ENCODE measurements at places on chromosomes 12 and 14.
A peak's percentile ranks its signal among the peaks of the same experiment; 100 is the strongest.

GRCh38 chr14:60566101-60566500, 57.2 kb downstream of the SIX6 start:
- no peak for DNase-seq

DNA sequence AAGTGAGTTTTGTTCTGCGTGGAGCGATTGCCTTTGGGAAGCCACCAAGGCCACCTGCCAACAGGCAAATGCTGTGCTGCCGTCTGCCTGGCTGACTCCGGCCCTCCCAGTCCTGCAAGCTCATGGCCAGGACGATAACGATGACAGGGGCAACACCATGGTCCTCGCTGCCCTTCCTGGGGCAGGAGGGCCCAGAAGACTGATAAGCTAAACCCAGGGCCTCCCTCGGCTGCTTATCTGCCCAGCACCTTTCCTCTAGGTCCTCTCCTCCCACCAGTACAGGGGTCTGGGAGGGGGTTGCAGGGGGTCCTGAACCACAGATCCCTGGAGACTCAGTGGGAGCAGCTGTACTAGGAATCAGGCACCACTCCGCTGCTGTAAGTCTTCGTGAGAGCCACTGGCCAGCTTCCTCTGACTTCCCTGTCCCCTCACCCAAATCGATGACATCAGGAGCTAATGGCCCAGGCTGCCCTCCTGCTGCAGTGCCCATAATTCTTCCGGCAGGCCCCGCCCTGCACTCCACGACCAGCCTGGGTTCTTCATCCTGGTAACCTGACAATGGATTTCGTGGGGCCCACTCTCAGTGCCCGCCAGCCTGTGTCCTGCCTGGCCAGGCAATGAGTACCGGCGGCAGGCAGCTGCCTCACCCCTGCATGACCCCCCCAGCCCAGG, 5.1 kb downstream of the ANKRD9 start:
- DNase-seq = no peak

GRCh38 chr12:3538466-3539030, 47.5 kb downstream of the PRMT8 start:
- DNase-seq = no peak

DNA sequence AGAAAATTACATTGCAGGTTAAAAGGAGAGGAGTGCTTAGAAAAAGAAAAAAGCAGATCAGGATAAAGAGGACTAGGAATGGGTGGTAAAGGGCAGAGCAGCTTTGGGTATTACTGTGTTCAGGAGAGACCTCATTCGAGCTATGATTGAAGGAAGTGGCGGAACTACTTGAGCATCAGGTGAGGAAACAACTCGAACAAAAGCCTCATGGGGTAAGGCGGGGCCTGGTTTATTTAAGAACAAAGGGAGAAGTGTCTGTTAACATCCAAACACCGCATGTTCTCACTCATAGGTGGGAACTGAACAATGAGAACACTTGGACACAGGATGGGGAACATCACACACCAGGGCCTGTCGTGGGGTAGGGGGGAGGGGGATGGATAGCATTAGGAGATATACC, 444.6 kb upstream of the CCDC196 start:
- DNase-seq = no peak

- DNase-seq = no peak
Measured at GRCh38 chr14:86243158-86243557, 713.2 kb downstream of the FLRT2 start.

DNA sequence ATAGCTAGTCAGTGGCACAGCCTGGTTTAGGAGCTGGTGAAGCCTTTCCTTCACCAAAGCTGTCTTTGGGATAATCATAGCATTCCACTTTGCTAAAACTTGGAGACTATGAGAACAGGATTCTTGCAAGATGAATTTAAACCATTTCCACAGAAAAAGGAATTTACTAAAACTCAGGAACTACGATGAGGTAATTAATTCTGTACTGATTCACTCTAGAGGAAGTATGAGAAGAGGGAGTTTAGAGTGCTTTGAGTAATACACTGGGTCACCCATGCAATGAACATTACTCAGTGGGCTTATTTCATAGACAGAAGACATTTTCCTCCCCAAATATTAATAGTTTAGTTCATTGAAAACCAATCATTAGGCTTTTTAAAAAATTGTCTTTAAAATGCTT, 73.0 kb downstream of the RMST start:
- peak; percentile 12 for DNase-seq

GRCh38 chr14:65487783-65488494, 75.4 kb downstream of the FUT8 start:
- DNase-seq = no peak

GRCh38 chr12:109841356-109841755, 8.2 kb upstream of the TRPV4 start:
- DNase-seq = no peak

DNA sequence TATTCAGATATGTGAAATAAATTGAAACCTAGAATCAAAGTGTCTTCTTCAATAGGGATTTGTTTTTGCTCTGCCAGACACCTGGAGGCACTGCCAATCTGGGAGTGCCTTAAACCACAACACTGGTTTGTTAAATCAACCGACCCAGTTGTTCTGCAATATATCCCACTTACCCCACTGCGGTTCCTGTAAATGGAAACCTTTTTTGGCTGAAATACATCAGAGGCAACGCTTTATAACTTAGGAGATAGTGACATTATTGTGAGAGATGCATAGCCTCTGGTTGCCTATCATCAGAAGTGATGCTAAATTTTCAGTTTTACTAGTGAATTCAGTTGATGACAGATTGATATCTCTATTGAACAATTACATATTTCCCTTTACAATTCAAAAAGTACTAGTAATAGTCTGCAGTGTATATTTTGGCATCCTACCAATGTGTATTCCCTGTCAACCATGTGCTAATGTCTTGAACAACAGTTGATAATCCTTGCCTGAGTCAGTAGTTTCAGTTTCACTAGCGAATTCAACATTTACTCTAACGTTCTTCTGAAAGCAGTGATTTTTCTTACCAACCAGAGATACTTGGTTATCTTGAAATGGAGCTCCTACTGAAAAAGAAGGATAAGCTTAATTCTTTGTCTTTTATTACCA, 30.5 kb downstream of the PPP2R5C start:
- peak; percentile 20 for DNase-seq

DNA sequence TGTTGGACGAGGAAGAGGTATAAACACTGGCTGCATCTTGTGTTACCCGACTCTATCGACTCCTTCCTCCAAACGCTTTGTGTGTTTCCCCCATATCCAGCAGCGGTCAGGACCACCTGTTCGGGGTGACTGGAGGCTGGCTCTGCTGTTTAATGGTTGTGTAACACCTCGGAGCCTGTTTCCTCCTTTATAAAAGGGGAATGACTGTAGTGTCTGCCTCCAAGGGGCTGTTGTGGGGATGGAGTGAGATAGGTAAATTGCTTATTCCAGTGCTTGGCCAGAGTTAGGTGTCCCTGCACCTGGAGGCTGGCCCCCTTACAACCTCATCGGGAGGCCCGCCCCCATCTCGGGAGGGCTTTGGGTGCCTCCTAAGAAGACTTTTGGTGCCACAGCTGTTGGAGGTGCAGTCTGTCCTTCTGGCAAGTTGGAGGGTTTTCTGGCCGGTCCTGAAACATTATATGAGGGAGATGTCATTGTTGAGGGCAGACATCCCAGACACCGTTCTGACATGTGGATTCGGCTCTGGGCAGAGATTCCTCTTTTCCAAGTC, 1.1 kb downstream of the MLXIP start:
- no peak for DNase-seq

DNA sequence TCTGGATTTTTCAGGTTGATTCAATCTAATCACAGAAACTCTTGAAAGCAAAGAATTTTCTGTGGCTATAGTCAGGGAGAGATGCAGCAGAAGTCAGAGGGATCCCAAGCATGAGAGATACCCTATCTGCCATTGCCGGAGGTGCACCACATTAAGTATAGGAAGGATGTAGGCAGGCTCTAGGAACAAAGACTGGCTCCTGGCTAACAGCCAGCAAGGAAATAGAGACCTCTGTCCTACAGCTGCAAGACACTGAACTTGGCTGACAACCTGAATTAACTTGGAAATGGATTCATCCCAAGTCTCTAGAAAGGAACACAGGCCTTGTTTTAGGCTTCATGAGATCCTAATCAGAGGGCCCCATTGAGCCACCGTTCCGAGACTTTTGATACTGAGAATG, 364.9 kb upstream of the FLRT2 start:
- DNase-seq = no peak

GRCh38 chr14:32679927-32680612, 258.6 kb upstream of the NPAS3 start:
- DNase-seq = no peak

DNA sequence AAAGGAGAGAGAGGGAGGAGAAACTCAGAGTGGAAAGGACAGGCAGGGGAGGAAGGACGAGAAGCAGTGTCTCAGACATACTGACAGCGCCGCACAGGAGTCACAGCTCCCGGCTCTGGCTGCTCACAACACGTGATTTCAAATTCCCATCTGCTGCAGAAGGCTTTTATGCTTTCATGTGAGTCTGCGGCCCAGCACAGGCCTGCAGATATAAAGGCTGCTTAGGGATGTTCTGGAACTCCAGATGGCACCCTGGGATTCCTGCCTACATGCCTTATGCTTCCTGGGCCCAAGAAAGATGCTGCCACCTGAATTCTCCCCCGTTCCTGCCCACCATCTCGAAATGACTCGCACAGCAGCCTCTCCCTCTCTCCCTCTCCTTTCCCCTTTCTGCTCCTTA, 89.6 kb downstream of the NUAK1 start:
- no peak for DNase-seq

- no peak for DNase-seq
Measured at GRCh38 chr14:61700104-61700886, 5.0 kb downstream of the HIF1A start.

DNA sequence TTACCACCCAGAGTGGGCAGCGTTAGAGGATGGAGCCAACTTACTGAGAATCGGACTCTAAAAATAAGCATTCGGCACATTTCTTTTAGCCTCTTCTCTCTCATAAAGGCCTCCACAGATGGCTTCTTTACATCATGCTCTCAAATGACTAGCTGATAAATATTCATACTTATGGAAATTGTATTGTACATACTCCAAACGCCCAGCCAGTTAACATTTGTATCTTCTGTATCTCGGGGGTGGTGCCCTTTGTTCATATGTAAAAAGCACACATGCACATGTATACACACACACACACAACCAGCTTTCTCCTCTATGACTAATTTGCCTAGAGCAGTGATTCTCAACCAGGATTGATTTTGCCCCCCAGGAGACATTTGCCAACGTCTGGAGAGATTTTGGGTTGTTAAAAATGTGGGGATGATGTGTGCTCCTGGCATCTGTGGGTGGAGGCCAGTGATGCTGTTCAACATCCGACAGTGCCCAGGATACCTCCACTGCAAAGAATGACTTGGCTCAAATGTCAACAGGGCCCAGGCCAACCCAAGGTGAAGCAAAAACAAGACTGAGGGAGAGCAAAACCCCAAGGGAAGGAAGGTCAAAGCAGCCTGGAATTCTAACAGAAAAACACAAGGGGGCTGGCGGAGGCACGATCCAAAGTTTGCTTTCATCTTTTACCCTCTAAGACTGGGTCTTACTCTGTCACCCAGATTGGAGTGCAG, 15.2 kb upstream of the CDK2AP1 start:
- DNase-seq = no peak

- DNase-seq = no peak
Measured at GRCh38 chr14:100988011-100988410, 84.5 kb upstream of the RTL1 start.

GRCh38 chr12:68587448-68587873, 23.2 kb upstream of the RAP1B start:
- DNase-seq = no peak

DNA sequence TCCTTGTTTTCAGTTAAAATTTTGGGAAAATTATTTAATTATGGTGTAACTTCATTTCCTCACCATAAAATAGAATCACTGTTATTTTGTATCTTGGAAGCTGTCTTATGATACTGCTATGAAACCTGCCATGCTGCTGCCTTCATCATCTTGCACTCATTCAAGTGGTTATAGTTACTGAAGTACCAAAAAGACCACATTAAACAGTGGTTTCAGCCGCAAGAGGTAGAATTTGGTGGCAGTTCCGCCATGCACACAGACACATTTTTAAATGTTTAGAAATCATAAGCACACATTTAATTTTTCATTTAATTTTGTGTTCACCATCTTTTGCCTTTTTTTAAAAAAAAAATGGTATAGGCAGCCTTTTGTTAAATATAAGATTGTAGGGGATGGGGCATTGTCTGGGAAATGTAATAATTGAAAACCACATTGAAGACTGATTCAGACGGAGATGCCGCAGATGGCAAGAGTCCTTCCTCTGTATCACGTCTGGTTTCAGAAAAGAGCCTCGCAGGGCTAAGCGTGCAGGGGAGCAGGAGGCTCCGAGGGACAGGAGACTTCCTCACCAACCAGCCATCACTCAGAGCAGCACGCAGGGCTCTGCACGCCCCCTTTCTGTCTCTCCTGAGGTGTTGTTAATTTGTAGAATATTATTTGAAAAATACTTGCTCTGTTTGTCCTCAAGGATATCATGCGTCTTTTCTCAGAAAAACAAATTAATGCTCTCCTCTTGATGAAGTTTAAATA, 115.2 kb upstream of the PELI2 start:
- DNase-seq = no peak

DNA sequence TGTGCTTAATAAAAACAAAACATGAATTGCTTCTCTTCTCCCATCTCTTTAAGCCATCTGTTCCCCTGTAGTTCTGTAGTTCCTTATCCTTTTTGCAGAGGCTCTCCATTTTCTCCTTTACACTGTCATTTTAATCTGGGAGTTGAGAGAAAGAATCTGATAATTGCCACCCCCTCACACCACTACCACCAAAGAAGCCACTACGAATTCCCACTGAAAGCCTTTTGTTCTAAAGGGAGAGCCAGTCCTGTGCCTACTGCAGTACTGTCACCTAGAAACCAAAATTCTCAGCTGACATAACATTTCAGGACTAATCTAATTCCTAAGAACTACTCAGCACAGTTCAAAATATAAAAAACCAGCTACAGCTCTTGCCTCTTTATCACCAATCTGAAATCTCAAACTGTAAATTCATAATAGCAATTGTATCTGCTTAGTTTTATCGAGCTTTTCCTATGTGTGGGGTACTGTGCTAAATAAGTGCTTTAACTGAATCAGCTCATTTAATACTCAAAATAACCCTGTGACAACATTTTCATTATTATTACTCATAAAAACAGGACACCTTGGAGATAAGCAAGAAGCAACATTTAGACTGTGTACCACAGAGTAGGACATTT, 72.4 kb downstream of the SPPL3 start:
- DNase-seq = no peak

- no peak for DNase-seq
Measured at GRCh38 chr12:132282031-132282949, 47.1 kb downstream of the GALNT9 start.

GRCh38 chr14:104386151-104386841, 193.3 kb upstream of the C14orf180 start:
- DNase-seq = no peak

Data from fibroblast of skin of left quadriceps (primary cell).